Activated CD4-positive, alpha-beta T cell treated with anti-CD3 and anti-CD28 coated beads for 36 hours (primary cell): ENCODE measurements at places on chromosomes 13 and 19. TPM values are rescaled to one million over a fixed set of nuclear protein-coding genes. Genes with fewer than 3 reads are reported as not detected.
A peak's percentile ranks its signal among the peaks of the same experiment; 100 is the strongest.

DNA sequence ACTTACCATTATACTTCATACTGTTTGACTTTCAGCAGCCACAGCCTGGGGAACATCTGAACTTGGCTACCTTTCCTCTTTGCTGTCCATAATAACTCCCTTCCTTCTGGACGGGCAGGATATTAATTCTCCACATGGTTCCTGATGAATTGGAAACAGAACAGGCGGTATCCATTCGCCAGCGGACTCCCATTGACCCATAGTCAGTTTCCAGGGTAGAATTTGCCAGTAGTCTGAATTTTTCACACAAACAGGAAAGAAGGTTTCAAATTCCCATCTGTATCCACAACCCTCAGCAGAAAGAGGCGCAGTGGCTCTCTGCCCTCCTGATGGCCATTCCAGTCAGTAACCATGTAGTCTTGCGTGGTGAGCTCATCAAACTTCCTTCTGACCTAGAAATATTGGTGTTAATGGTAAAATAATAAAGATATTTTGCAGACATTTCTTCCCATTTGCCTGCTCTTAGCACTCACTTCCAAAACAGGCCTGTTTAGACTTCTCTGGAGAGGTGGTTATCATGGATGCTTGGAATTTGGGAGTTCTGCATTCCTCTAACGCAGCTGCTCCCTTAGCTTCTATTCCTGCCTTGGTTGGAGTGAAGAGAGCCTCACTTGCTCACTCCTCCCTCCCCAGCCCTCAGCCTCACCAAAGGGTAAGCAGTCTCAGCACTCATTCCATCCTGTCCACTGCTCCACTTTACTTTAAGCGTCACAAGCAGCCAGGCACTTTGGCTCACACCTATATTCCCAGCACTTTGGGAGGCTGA, 75.0 kb upstream of the OXGR1 start:
- no peaks in the 10 kb centered on the region for H3K36me3 ChIP-seq
- no peak overlapping the region for H3K27ac ChIP-seq
- H3K4me3 ChIP-seq, result no peak overlapping the region

DNA sequence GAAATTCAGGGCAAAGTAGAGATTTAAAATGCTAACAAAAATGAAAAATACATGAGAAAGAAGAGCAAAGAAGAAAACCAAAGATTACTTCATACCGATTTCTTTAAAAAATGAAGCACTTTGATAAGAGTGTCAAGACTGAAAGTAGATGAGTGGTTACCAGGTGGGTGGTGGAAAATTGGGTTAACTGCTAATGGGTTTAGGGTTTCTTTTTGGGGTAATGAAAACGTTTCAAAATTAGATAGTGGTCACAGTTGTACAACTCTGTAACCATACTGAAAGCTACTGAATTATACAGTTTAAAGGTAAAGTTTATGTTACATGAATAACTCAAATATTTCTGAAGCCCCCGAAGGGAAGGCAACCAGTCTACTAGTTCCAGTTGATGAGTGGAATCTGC, 179.4 kb downstream of the NDFIP2 start:
- H3K27me3 ChIP-seq, result peaks cover 6% of the 10 kb centered on the region
- H3K4me3 ChIP-seq, result no peak overlapping the region

DNA sequence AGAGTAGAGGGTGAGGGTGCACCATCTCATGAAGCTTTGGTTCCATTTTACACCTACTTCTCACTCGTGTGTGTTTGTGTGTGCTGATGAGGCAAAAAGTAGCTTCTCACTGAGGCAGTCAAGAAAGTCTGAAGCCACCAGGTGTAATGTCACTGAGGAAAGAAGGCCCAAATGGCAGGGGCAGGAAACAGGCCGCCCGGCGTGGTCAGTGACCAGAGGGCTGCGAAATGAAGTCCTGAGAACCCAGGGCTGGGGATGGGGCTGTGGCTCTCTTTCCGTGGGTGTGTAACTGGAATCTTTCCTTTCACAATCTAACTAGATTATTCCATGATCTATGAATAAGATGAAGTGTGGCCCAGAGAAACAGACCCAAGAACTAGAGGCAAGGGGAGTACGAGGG, 25.5 kb upstream of the TFDP1 start:
- no peaks in the 10 kb centered on the region for H3K36me3 ChIP-seq
- no peak overlapping the region for H3K4me3 ChIP-seq

GRCh38 chr13:99294958-99295357, 12.2 kb downstream of the GPR183 start:
- H3K36me3 ChIP-seq, result peaks cover 71% of the 10 kb centered on the region
- peak overlapping the region; percentile 90 for H3K27ac ChIP-seq
- H3K4me3 ChIP-seq, result peak overlapping the region; percentile 62
- no peaks in the 10 kb centered on the region for H3K27me3 ChIP-seq
- no peak for DNase-seq
- peaks cover 89% of the 10 kb centered on the region for H3K4me1 ChIP-seq

The CPT1C gene
- total RNA-seq, result 1.1 TPM

The TMTC4 gene
- total RNA-seq, result 19.0 TPM

GRCh38 chr13:97235549-97236231, 13.6 kb downstream of the MBNL2 start:
- H3K4me1 ChIP-seq, result peaks cover 41% of the 10 kb centered on the region
- no peak overlapping the region for H3K4me3 ChIP-seq
- no peaks in the 10 kb centered on the region for H3K27me3 ChIP-seq
- H3K36me3 ChIP-seq, result peaks cover 4% of the 10 kb centered on the region
- DNase-seq, result no peak

DNA sequence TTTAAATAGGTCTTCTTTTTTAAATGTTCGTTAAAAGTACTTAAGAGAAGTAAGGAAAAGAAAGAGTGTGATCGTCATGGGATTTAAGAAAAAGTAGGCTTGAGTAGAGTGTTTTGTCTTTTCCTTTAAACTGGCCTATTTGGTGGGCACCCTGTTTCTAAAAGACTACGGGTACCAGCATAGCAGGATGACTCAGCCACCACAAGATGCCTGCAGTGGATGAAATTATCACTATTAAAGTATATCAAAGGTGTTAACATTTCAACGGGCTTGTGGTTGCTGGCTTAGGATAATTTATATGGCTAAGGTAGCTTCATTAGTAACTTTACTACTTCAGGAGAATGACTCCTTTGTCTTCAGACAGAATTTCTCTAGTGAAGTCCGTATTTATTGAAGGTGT, 112.6 kb downstream of the STARD13 start:
- peaks cover 22% of the 10 kb centered on the region for H3K27me3 ChIP-seq
- H3K27ac ChIP-seq, result no peak overlapping the region
- H3K4me1 ChIP-seq, result no peaks in the 10 kb centered on the region
- DNase-seq, result no peak
- no peaks in the 10 kb centered on the region for H3K36me3 ChIP-seq

- DNase-seq, result no peak
- H3K27me3 ChIP-seq, result no peaks in the 10 kb centered on the region
- H3K4me1 ChIP-seq, result no peaks in the 10 kb centered on the region
- H3K27ac ChIP-seq, result no peak overlapping the region
- no peaks in the 10 kb centered on the region for H3K36me3 ChIP-seq
- H3K4me3 ChIP-seq, result no peak overlapping the region
These were observed 47.8 kb downstream of the TSHZ3 start for GRCh38 chr19:31301306-31301980.

The ICAM5 gene
- total RNA-seq, result 1.9 TPM

DNA sequence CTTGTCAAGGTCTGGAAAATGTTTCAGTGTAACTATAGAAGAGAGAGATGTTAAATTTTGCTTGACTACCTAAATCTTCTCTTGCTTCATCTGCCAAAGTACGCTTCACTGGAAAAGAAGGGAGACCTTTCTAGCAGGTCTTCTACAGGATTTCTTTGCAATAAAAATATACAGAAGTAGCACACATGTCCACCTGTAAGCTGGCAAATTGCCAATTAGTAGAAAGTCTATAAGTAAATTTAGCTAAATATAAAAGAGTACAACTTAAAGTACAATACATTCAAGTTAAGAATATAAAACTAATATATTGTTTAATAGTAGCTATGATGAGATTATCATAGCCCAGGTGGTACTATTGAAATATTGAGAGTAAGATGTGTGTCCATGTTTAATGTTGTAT, 128.5 kb upstream of the EDNRB start:
- H3K4me3 ChIP-seq, result no peak overlapping the region
- H3K27ac ChIP-seq, result no peak overlapping the region
- no peaks in the 10 kb centered on the region for H3K36me3 ChIP-seq
- H3K4me1 ChIP-seq, result no peaks in the 10 kb centered on the region
- no peaks in the 10 kb centered on the region for H3K27me3 ChIP-seq
- DNase-seq, result no peak

The ELSPBP1 gene
- total RNA-seq, result not detected

- H3K4me3 ChIP-seq, result no peak overlapping the region
- H3K36me3 ChIP-seq, result no peaks in the 10 kb centered on the region
- no peaks in the 10 kb centered on the region for H3K27me3 ChIP-seq
- H3K27ac ChIP-seq, result peak overlapping the region; percentile 33
These were observed 30.8 kb downstream of the PIN1 start for GRCh38 chr19:9865732-9866501.

DNA sequence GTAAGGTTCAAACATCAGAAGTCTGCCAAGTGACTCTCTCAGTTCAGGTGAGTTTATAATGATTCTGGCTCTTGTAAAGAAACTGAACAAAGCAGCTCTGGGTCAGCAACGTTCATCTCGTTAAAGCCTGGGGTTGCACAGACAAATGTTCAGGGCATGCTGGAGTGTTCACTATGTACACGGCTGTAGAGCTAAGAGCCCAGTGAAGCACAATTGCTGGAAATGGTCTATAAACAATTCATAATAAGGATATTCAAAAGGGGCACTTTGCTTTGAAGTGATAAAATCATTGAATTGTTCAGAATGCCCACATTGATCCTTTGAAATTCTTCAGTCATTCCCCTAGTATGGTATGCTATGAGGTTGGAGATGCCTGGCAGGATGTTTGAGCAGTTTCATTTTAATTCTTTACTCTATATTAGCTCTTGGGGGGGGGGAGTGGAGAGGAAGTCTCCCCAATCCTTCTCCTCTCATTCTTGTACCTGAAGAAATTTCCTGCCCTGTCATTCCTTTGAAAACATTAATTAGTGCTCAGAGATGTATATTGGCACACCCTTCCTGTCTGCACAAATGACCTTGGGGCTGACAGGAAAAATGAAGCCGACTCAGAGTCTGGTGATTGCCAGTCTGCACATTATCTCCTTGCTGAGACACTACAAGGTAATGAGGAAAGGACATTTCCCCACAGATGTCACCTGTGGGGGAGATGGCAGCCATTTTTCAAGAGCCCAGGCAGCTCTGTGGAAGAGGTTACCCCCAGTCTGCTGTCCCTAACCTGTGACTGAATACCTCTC, 145.5 kb downstream of the DLEU7 start:
- no peaks in the 10 kb centered on the region for H3K36me3 ChIP-seq
- no peaks in the 10 kb centered on the region for H3K4me1 ChIP-seq
- no peak for DNase-seq
- no peak overlapping the region for H3K4me3 ChIP-seq

DNA sequence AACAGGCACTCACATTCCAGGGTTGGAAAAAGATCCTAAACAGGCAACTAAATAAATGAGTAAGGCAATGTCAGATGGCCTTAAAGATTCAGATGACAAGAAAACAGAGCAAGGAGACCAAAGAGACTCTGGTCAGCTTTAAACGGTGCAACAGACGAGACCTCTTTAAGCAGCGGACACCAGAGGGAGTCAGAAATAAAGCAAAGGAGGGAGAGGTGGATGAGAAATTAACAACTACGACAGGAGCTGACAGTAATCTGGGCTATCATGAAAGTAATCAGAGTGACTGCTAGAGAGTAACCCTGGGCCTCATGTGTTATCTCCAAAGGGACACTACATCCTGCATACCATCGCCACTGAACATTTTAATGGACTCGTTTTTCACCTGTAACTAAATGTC, 1.1 kb downstream of the ZNF550 start:
- peak overlapping the region; percentile 98 for H3K4me3 ChIP-seq
- H3K4me1 ChIP-seq, result peaks cover 22% of the 10 kb centered on the region
- H3K36me3 ChIP-seq, result peaks cover 68% of the 10 kb centered on the region
- DNase-seq, result no peak
- peak overlapping the region; percentile 93 for H3K27ac ChIP-seq
- H3K27me3 ChIP-seq, result no peaks in the 10 kb centered on the region

The ZNF667 gene
- total RNA-seq, result 4.1 TPM

DNA sequence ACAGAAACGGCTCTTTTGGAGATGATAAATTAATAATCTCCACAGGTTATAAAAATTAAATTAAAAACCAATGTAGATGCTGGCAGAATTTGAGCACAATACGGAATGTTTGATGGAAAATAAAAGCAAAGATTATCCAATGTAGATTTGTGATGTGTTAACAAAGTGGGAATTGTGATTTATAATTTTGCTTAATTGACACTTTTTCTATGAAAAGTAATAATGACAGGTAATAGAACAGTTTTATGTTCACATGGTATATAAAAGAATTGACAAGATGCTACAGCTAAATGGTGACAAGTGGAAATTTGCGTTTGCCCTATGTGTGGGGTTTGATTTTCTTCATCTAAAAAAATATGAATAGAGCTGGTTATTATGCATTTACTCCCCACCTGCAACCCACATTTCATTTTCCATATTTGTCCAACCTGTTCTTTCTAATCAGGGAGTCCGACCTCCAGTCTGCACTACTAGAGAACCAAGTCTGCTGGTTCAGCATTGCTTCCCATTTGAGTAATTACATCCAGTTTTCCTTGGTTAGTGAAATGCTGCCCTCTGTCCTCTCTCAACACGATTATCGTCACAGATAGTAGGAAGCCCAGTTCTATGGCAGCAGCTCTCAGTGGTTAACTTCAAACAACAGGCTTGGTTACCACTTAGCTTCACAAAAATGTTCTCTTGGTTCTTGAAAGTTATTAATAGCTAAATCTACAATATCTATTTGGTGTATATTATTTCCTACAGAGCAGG, 61.4 kb upstream of the SLITRK1 start:
- H3K27ac ChIP-seq, result no peak overlapping the region
- H3K4me3 ChIP-seq, result no peak overlapping the region
- no peaks in the 10 kb centered on the region for H3K4me1 ChIP-seq
- H3K36me3 ChIP-seq, result no peaks in the 10 kb centered on the region

- H3K4me3 ChIP-seq, result peak overlapping the region; percentile 68
- H3K27me3 ChIP-seq, result no peaks in the 10 kb centered on the region
- H3K4me1 ChIP-seq, result peaks cover 56% of the 10 kb centered on the region
These were observed 64.4 kb downstream of the RASA3 start for GRCh38 chr13:114067886-114068651.

DNA sequence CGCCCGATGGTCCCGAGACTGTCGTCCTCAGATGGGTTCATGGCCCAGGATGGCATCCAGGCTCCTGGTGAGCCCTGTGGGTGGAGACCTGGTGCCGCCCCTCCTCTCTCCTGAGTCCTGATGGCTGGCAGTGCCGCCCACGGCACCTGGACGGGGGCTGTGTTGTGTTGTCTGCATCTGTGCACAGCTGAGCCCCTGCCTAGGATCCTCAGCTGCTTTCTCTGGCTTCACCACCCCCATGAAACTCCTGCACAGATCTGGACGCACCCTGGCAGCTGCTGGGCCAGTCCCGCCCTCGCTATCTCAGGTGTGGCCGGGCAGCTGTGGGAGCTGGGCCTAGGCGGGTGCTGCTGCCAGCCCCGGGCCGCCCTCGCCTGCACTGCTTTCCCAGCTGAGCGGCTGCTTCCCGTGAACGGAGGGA, 27.7 kb downstream of the MCF2L start:
- no peak overlapping the region for H3K27ac ChIP-seq
- no peak overlapping the region for H3K4me3 ChIP-seq
- H3K4me1 ChIP-seq, result peaks cover 7% of the 10 kb centered on the region
- no peaks in the 10 kb centered on the region for H3K36me3 ChIP-seq
- no peaks in the 10 kb centered on the region for H3K27me3 ChIP-seq
